ENCODE measurements at places on chromosomes 3 and 15.

- DNase-seq = no peak
These were observed 106.3 kb upstream of the BFSP2 start for GRCh38 chr3:133293397-133294110.

- DNase-seq = no peak
These were observed 27.0 kb downstream of the ADIPOQ start for GRCh38 chr3:186869253-186870100.

- no peak for DNase-seq
These were observed 30.2 kb downstream of the OCA2 start for GRCh38 chr15:28068930-28069329.

GRCh38 chr3:122263974-122264588, 61.0 kb upstream of the CSTA start:
- DNase-seq = no peak

DNA sequence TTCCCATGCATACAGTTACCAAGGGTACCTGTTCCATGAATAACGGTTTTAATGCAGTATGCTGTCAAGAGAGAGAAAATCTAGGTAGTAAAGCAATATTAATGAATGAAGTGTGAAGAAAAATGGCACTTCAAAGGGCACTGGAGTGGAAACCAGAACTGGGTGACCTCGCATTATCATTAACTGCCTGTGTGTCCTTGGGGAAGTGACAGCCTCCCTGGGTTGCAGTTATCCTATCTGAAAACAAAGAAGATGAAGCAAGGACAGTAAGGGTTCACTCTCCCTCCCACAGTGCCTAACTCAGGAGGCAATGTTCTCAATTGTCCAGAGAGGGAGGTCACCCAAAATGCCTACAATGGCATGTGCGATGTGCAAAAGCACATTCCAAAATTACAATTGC, 15.1 kb downstream of the MTHFS start:
- no peak for DNase-seq

DNA sequence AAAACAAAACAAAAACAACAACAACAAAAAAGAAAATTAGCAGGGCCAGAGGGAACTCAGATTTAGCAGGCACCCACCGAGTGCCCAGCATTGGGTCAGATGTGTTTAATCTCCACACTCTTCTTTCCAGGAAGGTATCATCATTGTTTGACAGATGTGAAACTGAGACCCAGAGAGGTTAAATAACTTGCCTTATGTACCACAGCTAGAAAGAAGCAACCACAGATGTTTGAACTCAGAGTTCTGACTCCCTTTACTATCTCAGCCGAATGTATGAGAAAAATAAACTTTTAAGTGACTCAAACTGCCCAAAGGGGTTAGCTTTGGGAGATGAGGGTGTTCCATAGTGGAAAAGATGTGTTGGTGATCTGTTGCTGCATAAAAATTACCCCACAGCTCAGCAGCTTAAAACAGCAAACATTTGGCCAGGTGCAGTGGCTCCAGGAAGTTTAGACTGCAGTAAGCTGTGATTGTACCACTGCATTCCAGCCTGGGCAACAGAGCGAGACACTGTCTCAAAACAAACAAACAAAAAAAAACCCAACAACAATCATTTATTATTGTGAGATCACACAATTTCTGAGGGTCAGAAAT, 4.5 kb upstream of the RPP25 start:
- no peak for DNase-seq
